ENCODE measurements at places on chromosomes 6 and 20.

GRCh38 chr6:16473908-16474771 lies 235.8 kb downstream of the GMPR start:
- no peak for DNase-seq

DNA sequence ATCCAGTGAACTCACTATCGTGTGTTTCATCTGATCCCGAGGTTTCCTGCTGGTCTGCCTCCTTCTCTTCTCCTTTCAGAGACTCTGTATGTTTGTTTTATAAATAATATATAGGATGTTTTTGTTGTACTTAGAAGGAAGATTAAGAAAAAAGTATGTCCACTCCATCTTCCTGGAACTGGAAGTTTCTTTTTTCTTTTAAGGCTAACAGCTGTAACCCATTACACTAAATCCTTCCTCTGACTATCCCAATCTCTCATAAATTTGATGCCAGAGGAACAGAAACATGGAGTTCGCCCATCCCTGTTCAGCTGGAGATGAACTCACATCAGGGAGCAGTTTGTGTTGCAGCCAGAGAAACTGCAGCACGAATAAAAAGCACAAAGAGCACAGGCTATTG lies 20.7 kb downstream of the RIPK1 start:
- DNase-seq: no peak

DNA sequence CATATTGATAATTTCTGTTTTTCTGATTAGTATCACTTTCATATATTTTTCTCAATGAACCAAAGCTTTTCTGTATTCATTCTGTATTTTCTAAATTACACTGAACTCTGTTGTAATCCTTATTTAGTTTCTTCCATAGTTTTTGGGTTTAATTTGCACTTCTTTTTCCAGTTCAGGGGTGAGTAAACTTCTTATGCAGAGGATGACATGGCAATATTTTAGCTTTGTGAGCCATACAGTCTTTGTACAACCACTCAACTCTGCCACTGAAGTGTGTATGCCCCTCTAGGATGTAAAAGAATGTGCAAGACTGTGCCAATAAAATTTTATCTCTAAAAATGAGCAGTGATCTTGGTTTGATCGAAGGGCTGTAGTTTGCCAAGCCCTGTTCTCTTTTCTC lies 239.0 kb upstream of the CITED2 start:
- DNase-seq: no peak

GRCh38 chr6:157706883-157707282 lies 116.2 kb upstream of the SNX9 start:
- DNase-seq: no peak

All from activated naive CD8-positive, alpha-beta T cell treated with anti-CD3 and anti-CD28 coated beads for 36 hours (primary cell).